ENCODE measurements at places on chromosomes 13 and 19.

GRCh38 chr19:1455336-1456120 is 5.6 kb downstream of the APC2 start:
- DNase-seq, result peak; percentile 45

- no peak for DNase-seq
These were observed 4.9 kb upstream of the ZFP36 start for GRCh38 chr19:39401549-39402345.

DNA sequence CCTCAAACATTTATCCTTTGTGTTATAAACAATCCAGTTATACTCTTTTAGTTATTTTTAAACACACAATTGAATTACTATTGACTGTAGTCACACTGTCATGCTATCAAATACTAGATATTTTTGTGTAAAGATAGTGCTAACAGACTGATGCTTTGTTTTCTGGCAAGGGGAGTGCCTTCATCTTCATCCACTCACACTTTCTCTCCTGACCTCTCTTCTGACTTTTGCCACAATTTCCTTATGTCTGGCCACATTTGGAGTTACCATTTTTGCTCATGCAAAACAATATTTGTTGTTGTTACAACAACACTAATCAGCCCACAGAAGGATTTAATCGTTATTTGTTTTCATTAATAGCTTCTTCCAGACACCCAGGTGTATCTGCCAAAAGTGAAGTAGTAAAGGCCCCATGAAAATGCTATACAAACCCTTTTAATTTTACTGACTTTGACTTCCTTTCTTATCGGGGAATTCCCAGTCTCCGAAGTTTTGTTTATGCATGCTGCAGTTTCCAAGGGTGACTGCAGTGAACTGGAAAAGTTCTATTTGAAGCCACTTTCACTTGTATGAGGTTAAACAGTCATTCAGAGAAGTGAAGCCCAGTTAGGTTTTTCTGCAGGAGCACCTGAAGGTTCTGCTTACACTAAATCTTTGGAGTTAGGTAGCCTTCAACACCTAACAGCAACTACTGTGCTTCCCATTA is 66.1 kb upstream of the FRY start:
- no peak for DNase-seq

- DNase-seq, result no peak
These were observed 115.1 kb upstream of the CACNA1A start for GRCh38 chr19:13621413-13621812.

GRCh38 chr19:1533510-1534150 is 9.8 kb downstream of the PLK5 start:
- DNase-seq, result no peak

- DNase-seq, result no peak
These were observed 15.6 kb upstream of the PROZ start for GRCh38 chr13:113142876-113143275.

GRCh38 chr13:58018865-58019264 is 387.3 kb downstream of the PCDH17 start:
- DNase-seq, result no peak
